ENCODE measurements at places on chromosomes 13 and 19.

GRCh38 chr13:39586958-39587605, 15.9 kb downstream of the LHFPL6 start:
- DNase-seq = no peak

GRCh38 chr19:56973713-56974555, 133.4 kb upstream of the PEG3 start:
- no peak for DNase-seq

GRCh38 chr13:92734068-92734467, 492.5 kb upstream of the GPC6 start:
- DNase-seq = no peak

GRCh38 chr13:32390048-32390447, 37.9 kb downstream of the N4BP2L1 start:
- DNase-seq = no peak

DNA sequence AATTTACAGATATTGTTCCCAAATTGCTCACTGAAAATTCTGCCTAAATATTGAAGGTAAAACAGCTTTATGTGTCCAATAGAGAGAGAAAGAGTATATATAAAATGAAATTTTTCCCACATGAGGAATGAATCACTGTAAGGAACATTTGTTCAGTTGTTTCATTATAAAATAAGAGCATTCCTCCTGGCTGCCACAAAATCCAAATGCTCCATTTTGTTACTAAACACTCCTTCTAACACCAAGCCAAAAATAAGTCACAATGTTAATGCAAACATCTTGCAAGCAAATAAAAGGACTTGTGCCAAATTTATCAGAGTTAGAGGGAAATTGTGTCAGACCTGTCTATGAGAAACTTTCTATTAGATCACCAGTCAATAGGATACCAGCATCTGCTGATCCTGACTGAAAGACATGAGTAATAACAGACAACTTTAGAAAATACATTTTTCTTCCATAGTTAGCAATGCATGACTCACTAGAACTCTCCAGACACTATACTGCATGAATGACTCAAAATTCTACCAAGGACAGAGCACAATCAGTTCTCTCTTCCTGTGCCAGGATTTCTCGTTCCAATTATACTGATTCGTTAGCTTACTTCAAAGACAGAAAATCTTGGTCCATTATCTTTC, 83.5 kb upstream of the FNDC3A start:
- no peak for DNase-seq

DNA sequence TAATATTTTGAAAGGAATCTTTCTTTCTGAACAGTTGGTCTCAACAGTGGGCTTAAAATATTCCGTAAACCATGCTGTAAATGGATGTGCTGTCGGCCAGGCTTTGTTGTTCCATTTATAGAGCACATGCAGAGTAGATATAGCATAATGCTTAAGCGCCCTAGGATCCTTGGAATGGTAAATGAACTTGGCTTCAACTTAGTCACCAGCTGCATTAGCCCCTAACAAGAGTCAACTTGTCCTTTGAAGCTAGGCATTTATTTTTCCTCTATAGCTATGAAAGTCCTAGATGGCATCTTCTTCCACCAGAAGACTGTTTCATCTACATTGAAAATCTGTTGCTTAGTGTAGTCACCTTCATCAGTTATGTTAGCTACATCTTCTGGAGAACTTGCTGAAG, 47.6 kb downstream of the SACS start:
- no peak for DNase-seq

- DNase-seq = no peak
Measured at GRCh38 chr19:16042533-16043085, 33.7 kb upstream of the TPM4 start.

DNA sequence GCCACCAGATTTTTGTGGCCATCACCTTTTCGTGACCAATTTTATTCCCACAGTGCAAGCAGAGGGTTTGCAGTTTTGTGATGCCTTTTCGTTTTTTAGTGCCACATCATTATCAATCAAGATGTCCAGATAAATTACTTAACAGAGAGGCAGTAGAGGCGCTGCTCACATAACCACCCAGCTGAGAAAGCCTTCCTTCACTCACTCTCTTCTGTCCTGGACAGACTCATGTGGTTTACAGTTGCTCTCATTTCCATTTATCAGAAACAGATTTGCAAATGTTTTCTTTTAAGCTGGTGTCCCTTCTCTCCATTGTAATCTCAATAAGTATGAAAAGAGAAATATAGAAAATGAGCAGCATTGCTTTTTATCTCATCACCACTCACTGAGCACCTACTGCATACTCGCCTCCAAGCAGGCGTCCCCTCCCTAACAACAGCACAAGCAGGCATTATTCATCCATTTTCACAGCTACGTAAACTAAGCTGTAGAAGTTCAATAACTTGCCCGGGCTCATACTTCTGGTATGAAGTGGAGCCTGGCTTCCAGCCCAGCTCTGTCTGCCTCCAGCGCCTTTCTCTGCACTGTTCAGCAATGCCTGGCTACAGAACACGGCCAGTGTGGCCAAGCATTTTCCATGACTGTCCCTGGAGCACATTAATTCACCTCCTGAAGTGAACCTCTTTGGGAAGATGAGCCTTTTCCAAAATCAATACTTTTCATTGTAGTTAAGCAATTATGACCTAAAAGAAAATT, 34.6 kb upstream of the KATNAL1 start:
- no peak for DNase-seq

DNA sequence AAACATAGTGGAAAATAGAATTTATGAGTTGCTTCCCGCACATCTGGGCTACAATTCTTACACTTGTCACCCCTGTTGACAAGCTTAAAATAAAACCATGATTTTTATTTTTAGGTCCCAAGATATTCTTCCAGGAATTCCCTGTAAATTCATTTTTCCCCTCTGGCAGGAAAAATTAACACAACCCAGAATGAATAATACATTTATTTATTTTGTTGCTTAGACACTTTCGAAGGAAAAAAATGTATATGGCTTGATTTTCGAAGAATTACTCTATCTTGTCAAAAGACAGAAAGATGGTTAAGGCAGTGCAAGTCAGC, 74.4 kb downstream of the LHFPL6 start:
- DNase-seq = no peak

GRCh38 chr19:19211499-19212420, at the start of gene NCAN:
Gene NCAN (plus strand): TSS chr19:19211958. CDS start chr19:19216954, 4,996 bp downstream.
- DNase-seq = no peak

GRCh38 chr13:20295956-20296355, 63.8 kb upstream of the GJB6 start:
- no peak for DNase-seq

DNA sequence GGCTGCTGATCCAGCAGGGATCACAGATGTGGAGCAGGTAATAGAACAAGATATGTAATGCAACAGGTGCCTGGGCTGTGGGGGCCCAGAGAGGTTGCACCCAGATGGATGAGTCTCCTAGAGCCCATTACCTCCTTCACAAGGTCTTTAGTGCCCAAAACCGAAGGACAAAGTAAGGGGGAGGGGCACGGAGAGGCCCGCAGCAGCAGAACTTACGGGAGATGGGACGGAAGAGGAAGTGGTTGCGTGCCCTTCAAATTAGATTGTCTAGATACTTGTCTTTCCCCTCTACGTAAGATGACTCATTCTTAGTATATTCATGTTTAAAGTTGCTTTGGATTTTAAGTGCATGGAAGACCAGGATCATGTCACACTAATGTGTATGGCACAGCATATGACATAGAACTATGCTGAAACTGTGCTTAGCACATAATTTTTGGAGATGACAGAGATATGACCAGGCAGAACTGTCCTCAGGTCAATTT, 5.7 kb upstream of the MRPS31 start:
- peak; percentile 97 for DNase-seq

GRCh38 chr13:28237944-28238343, 99.6 kb downstream of the PAN3 start:
- no peak for DNase-seq

GRCh38 chr13:20424559-20424852, 101.2 kb downstream of the CRYL1 start:
- DNase-seq = no peak

DNA sequence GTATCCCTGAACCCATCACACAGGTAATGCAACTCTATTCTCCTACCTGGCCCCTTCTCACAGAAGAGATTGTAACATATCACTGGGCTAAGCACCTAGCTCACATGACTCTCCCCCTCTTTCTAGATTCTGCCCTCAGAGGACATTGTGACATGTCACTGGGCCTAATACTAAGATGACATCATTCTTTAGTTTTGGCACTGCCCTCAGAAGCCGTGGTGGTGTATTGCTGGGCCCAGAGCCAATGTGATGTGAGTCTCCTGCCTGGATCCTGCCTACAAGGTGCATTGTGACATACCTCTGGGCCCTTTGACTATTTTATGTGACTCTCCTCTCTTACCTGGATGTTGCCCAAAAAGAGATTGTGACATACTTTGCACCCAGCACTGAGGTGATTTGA, 21.4 kb upstream of the ZNF730 start:
- no peak for DNase-seq

DNA sequence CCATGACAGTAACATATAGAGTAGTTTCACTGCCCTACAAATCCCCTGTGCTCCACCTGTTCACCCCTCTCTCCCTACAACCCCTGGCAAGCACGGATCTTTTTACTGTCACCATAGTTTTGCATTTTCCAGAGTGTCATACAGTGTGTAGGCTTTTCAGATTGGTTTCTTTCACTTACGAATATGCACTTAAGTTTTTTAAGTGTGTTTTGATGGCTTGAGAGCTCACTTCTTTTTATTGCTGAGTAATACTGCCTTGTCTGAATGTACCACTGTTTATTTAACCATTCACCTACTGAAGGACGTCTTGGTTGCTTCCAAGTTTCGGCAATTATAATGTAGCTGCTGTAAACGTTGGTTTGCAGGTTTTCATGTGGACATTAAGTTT, 175.1 kb downstream of the ITGBL1 start:
- DNase-seq = no peak

- DNase-seq = no peak
Measured at GRCh38 chr13:52811841-52812240, 36.6 kb downstream of the PCDH8 start.

DNA sequence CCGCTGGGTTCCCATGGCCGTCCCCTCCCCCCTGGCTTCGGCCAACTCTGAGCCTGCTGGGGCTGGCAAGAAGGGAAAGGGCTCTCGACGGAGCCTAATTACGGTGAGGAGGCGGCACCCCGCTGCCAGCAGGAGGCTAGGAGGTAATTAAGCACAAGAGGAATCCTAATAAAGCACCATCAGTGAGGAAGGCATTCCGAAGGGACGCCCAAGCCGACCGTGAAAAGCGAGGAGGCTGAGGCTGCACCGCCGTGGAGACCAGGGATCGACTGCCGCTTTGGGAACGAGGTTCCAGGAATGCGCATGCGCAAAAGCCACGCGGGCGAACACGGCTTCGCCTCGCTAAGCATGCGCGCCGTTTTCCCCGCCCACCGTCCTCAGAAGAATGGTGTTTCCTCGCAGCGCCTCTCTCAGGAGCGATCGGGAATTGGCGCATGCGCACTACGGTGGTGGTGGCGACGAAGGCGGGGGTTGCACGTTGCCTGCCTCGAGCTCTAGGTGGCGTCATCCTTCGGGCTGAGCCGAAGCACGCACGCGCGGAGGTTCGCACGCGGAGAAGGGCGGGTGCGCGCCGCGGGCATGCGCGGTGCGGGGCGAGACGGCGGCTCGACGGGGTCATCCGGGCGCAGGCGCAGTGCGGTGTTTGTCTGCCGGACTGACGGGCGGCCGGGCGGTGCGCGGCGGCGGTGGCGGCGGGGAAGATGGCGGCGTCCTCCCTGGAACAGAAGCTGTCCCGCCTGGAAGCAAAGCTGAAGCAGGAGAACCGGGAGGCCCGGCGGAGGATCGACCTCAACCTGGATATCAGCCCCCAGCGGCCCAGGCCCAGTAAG, at the start of gene MAP2K7:
TSS of gene MAP2K7 (plus strand) at position 634 of the 830 bp plus-strand sequence. CDS start at position 702, 68 bp downstream.
- peak; percentile 100 for DNase-seq

- no peak for DNase-seq
Measured at GRCh38 chr19:37991841-37992248, 84.8 kb downstream of the SIPA1L3 start.

DNA sequence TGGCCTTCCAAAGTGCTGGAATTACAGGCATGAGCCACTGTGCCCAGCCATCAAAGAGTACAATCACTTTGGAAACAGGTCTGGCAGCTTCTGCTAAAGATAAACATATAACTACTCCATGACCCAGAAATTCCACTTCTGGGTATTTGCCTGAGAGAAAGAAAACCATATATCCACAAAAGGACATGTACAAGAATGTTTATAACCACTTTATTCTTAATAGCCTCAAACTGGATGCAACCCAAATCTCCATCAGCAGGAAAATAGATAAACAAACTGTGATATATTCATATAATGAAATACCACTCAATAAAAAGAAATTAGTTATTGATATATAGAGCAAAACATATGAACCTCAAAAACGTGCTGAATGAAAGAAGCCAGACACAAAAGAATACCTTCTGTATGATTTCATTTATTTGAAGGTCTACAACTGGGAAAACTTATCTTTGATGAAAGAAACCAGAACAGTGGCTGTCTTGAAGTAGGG, 40.5 kb downstream of the TEX26 start:
- no peak for DNase-seq

DNA sequence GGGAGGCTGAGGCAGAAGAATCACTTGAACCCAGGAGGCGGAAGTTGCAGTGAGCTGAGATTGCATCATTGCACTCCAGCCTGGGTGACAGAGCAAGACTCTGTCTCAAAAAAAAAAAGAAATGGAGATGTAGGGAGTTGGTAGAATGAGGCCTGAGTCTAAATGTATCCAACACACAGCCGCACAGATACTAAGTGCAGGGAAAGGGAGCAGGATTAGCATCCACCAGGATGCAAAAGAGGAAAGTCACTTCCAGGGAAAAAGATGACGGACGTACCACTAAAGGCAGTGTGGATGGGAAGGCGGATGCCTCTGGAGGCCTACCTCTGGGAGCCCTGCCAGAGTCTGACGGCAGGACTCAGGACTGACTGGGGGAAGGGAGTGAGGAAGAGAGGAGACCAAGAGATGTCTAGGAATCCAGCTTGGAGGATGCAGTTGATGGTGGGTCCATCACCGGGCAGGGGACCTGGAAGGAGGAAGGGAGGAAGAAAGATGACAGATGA, 6.8 kb downstream of the FAM98C start:
- DNase-seq = no peak

GRCh38 chr13:99326012-99326411, 18.8 kb upstream of the GPR183 start:
- no peak for DNase-seq

DNA sequence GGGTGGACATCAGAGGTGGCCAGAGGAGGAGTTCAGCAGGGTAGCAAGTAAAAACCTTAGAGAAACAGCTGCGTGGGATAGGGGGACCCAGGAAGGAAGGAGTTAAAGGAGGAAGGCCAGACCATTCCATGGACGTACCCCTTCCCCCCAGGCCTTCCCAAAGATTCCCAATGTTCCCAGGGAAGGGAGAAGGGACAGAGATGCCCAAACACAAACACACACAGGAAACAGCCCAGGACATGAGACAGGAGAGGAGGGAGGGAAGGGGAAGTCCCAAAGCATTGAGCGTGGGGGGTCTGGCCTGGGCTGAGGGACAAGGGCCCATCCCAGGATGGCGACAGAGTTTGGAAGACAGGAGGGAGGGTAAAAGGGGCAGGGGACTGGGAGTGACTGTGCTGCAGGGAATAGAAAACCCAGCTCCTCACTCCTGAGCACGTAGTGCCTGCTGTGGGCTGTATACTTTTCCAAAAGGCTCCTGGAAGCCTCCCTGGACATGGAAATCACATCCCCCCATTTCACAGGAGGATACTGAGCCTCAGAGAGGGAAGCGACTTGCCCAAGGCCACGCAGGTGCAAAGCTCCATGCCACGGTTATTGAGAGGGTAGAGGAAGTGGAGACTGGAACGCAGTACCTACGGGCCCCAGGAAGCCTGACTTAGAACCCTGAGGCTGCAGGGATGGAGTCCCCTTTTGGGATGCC, 1.1 kb downstream of the SYDE1 start:
- DNase-seq = no peak

Data from T-helper 2 cell (primary cell).